ENCODE measurements at places on chromosomes 3 and 15. TPM values are rescaled to one million over a fixed set of nuclear protein-coding genes. Genes with fewer than 3 reads are reported as not detected.
A peak's percentile ranks its signal among the peaks of the same experiment; 100 is the strongest.

The CADM2 gene
- polyA plus RNA-seq: not detected

The FANCD2 gene
- polyA plus RNA-seq: 25.5 TPM

The CKMT1A gene
- not detected for polyA plus RNA-seq

The MAGEL2 gene
- not detected for polyA plus RNA-seq

GRCh38 chr3:42601896-42602581, 1.6 kb downstream of the NKTR start:
- no peak overlapping the region for H3K27ac ChIP-seq
- peak overlapping the region; percentile 57 for H3K4me3 ChIP-seq
- H3K4me1 ChIP-seq: peaks cover 3% of the 10 kb centered on the region

The MASP1 gene
- 73.9 TPM for polyA plus RNA-seq

- no peaks in the 10 kb centered on the region for H3K4me1 ChIP-seq
- H3K4me3 ChIP-seq: no peak overlapping the region
- no peaks in the 10 kb centered on the region for H3K27me3 ChIP-seq
Observed at GRCh38 chr3:33385423-33385822, 54.8 kb downstream of the UBP1 start.
